ENCODE measurements at places on chromosomes 3 and 15. TPM values are rescaled to one million over a fixed set of nuclear protein-coding genes. Genes with fewer than 3 reads are reported as not detected.

DNA sequence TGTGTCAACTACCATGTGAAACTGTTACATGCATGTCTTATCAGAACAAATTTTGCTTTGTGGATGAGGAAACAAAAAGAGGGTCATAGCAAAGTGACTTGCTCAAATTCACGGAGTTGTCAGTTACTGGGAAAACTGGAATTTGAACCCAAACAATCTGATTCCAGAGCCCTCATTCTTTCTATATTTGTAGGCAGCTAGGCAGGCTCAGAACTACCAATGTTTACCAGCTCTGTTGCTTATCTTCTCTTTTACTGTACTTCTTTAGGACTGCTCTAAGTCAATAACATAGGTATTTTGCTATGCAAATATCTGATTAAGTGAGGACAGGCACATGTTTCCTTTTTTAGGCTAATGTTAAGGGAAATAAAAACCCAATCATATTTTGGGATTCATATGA, 450.5 kb downstream of the ZPLD1 start:
- H3K27me3 ChIP-seq: no peaks in the 10 kb centered on the region
- H3K27ac ChIP-seq: no peak overlapping the region
- no peak overlapping the region for H3K4me3 ChIP-seq
- H3K36me3 ChIP-seq: no peaks in the 10 kb centered on the region
- no peak for DNase-seq

The POC1A gene
- total RNA-seq: 0.26 TPM

The GNAT1 gene
- total RNA-seq: not detected

DNA sequence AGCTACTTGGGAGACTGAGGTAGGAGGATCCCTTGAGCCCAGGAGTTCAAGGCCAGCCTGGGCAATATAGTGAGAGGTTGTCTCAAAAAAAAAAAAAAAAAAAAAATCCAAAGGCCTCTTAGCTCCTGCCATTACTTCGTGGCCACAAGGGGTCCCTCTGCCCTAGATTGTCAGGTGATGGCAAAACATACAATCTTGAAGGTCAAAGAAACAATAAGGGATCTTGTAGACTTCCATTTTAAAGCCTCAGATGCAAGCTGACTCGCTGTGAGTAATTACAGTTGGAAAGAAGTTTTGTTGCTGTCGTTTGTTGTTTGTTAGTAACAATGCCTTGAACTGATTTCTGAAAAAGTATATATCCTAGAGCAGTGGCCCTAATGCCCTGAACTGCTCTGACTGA, 55.9 kb upstream of the PLCL2 start:
- peaks cover 4% of the 10 kb centered on the region for H3K4me1 ChIP-seq
- no peaks in the 10 kb centered on the region for H3K36me3 ChIP-seq
- H3K4me3 ChIP-seq: no peak overlapping the region
- no peak overlapping the region for H3K27ac ChIP-seq

DNA sequence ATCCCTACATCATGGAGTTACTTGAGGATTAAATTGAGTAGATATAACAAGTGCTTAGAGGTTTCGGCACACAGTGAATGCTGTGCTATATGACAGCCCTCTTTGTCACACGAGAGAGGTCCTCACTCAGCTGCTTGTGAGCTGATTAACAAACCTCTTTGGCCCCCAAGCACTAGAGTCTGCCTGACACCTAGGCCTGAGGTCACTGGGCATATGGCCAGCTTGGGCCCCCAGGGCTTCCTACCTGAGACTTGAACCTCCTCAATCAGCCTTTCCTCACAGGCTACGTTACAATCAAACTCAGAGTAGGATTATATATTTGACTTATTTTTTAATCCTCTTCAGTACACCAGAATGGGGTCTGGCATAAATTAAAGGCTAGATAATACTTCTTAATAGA, 88.8 kb downstream of the WDR72 start:
- H3K36me3 ChIP-seq: no peaks in the 10 kb centered on the region
- H3K4me1 ChIP-seq: no peaks in the 10 kb centered on the region
- no peak overlapping the region for H3K4me3 ChIP-seq
- H3K27ac ChIP-seq: no peak overlapping the region
- DNase-seq: no peak
- H3K27me3 ChIP-seq: no peaks in the 10 kb centered on the region

- H3K4me1 ChIP-seq: peaks cover 10% of the 10 kb centered on the region
- no peak overlapping the region for H3K27ac ChIP-seq
- H3K27me3 ChIP-seq: no peaks in the 10 kb centered on the region
- H3K36me3 ChIP-seq: no peaks in the 10 kb centered on the region
Measured at GRCh38 chr3:22371607-22372291, 620.7 kb upstream of the ZNF385D start.

GRCh38 chr3:123693584-123694190, 108.8 kb upstream of the HACD2 start:
- H3K27me3 ChIP-seq: no peaks in the 10 kb centered on the region
- H3K27ac ChIP-seq: no peak overlapping the region
- H3K36me3 ChIP-seq: no peaks in the 10 kb centered on the region
- no peak for DNase-seq
- H3K4me3 ChIP-seq: no peak overlapping the region

- H3K4me3 ChIP-seq: no peak overlapping the region
- H3K27ac ChIP-seq: peak overlapping the region; percentile 65
- no peaks in the 10 kb centered on the region for H3K27me3 ChIP-seq
- H3K4me1 ChIP-seq: peaks cover 26% of the 10 kb centered on the region
Measured at GRCh38 chr3:168864107-168865021, 768.6 kb upstream of the GOLIM4 start.

DNA sequence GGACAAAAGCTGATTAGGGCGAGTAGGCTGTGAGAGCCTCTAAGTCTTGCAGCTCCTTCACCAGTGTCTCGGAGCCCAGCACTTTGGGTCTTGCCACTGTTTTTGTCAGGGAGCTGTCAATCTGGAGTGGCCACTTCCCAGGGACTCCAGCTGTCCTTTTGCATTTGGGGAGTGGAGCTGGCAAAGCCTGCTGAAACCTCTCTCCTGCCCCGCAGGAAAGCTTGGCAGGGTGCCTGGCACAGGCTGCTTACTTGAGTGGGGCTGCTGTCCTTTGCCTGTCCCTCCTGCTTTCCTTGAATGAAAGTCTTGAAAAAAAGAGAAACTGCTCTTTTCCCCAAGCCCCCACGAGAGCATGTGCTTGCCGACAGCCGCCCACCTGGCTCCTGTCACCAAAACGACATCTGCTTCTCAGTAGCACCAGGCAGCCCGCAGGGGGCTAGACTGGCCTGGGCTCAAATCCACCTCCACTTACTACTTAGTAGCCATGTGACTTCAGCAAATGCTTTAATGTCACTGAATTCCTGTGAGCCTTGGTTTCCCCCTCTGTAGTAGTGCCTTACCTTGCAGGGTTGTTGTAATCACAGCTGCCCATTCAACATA, 13.7 kb downstream of the USP13 start:
- H3K36me3 ChIP-seq: no peaks in the 10 kb centered on the region
- H3K27ac ChIP-seq: no peak overlapping the region
- no peaks in the 10 kb centered on the region for H3K27me3 ChIP-seq

DNA sequence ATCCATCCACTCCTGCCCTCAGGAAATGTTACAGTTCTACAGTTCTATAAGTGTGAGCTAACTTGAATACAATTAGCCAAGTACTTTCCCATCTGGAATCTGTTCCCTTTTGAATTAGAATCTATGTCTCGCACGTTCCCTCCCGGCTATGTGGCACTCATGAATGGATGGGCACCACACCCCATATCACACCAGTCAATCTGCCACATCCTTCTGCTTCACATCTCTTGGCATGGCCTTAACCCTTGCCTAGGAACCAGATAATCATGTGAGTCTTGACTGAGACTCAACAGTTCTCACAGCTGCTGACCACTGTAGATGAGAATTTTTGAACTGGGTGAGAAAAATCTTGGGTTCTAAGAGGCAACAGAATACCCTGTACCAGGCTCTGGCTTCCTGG, 180.2 kb downstream of the TNIK start:
- no peak overlapping the region for H3K4me3 ChIP-seq
- H3K27me3 ChIP-seq: no peaks in the 10 kb centered on the region
- H3K36me3 ChIP-seq: no peaks in the 10 kb centered on the region
- no peaks in the 10 kb centered on the region for H3K4me1 ChIP-seq

DNA sequence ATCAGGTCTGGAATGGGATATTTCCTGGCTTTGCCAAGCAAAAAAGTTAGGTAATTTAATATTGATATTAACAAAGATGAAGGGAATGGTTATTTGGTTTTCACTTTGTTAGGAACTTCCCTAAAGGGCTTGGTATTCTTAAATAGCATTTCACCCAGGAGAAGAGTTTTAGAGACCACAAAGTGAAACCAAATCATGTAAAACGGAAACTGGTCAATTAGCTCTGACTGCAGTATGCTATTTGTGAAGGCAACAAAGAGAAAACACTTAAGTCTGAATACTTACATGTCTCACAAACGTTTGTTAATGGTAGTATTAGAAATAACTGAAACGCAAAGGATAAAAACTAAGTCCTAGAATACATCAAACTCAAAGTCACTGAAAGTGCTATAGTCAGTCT, 32.4 kb upstream of the SETMAR start:
- no peaks in the 10 kb centered on the region for H3K27me3 ChIP-seq
- H3K4me3 ChIP-seq: no peak overlapping the region
- DNase-seq: no peak
- H3K4me1 ChIP-seq: no peaks in the 10 kb centered on the region
- H3K27ac ChIP-seq: no peak overlapping the region

DNA sequence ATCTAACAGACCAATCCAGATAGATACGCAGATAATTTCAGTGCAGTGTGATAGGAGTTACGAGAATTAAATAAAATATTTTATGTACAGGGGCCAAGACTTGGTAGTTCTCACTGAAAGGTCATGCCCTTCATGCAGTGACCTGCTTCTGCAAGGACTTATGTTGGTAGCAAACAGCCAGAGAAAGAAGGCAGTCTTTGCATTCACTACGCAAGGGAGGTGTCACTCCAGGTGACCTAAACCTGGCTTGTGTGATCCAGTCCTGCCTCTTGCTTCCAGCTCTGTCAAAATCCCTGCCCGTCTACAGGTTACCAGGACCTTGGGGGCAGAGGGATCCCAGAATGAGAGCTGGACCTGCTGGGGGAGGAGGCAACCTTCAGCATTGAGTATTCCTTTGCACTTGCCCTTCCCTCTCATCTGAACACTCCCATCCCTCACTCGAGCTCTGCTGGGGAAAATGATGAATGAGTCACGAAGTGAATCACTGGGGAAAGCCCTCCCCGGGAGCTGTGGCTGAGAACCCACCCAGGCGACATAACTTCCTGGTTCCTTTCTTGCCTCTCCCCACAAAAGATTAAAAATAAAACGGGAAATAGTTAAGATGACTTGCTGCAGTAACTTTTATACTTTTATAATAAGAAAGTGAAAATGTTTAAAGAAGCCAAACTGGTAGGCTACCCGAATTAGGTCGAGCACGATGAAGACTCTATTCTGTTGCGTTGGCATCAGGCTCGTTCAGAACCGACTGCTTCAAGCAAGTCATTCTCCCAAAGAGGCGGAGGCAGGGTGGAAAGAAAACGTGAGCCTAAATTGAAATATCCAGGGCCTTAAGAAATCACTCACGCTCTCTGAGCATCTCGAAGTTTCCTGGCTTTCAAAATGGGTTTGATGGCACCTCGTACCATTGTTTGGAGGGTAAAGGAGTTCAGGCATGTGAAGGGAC, 216.1 kb downstream of the SLCO3A1 start:
- H3K4me3 ChIP-seq: no peak overlapping the region
- H3K36me3 ChIP-seq: no peaks in the 10 kb centered on the region
- peak overlapping the region; percentile 57 for H3K27ac ChIP-seq
- H3K4me1 ChIP-seq: peaks cover 5% of the 10 kb centered on the region
- no peak for DNase-seq

DNA sequence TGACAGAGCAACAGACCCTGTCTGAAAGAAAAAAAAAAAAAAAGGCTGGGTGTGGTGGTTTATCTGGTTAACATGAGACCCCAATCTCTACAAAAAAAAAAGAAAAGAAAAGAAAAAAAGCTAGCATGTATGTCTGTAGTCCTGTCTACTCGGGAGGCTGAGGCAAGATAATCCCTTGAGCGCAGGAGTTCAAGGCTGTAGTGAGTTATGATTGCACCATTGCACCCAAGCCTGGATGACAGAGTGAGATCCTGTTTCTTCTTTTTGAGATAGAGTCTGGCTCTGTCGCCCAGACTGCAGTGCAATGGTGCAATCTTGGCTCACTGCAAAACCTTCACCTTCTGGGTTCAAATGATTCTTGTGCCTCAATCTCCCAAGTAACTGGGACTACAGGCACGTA, 8.4 kb upstream of the DHX30 start:
- no peaks in the 10 kb centered on the region for H3K4me1 ChIP-seq
- H3K27me3 ChIP-seq: no peaks in the 10 kb centered on the region
- H3K36me3 ChIP-seq: no peaks in the 10 kb centered on the region
- no peak for DNase-seq
- no peak overlapping the region for H3K4me3 ChIP-seq
- H3K27ac ChIP-seq: no peak overlapping the region

GRCh38 chr3:194871143-194871863, 185.6 kb downstream of the FAM43A start:
- peaks cover 35% of the 10 kb centered on the region for H3K4me1 ChIP-seq
- no peaks in the 10 kb centered on the region for H3K27me3 ChIP-seq
- H3K27ac ChIP-seq: peak overlapping the region; percentile 61

DNA sequence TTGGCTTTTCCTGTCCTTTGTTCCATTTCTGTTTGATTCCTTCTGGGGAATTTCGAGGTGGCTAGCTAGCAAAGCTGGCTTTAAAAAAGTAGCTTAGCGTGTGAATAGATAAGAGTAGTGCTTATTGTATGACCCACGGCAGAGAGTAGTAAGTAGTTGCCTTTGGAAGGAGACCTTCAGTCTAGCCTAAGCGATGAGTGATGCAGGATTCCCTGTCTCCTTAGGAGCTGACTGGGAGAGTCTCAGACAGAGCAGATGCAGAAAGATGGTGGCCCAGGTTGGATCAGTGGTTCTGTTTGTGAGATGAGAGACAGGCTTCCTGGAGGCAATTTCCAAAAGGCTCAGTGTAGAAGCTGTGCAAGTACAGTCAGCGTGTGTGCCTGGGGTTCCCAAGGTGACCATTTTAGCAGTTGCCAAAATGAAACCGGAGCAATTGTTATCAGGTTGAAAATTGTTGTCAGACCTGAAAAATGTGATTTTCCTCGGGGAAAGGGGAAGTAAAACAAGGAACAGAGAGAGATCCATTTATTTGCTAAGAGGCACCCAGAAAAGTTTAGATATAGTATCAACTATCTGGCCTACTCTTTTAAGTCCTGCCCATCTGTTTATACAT, 681 bp upstream of the IL5RA start:
- no peaks in the 10 kb centered on the region for H3K27me3 ChIP-seq
- no peak for DNase-seq
- no peak overlapping the region for H3K27ac ChIP-seq
- H3K4me3 ChIP-seq: no peak overlapping the region
- H3K36me3 ChIP-seq: no peaks in the 10 kb centered on the region
- H3K4me1 ChIP-seq: no peaks in the 10 kb centered on the region

- no peak overlapping the region for H3K27ac ChIP-seq
- no peaks in the 10 kb centered on the region for H3K27me3 ChIP-seq
- H3K4me3 ChIP-seq: no peak overlapping the region
- no peaks in the 10 kb centered on the region for H3K4me1 ChIP-seq
Measured at GRCh38 chr3:53457068-53457467, 37.3 kb upstream of the CACNA1D start.

DNA sequence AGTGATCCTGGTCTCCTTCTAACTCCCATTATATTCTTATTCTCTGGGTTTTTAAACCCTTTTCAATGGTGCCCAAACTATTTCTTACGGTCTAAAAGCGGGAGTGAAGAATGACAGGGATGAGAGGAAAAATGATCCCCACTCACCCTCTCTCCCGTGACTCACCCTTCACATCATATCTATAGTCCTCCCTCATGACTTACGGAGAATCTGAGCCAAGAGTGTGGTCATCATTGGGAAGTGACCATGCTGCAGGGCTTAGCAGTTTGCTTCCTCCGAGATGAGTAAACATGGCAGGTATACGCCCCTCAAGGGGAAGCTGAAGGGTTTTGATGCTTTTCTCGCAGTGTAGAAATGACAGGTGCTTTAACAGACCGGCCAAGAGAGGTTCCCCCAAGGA, 274.0 kb downstream of the RYR3 start:
- H3K36me3 ChIP-seq: no peaks in the 10 kb centered on the region
- H3K27ac ChIP-seq: no peak overlapping the region
- DNase-seq: no peak

Data from body of pancreas (tissue), 4 donors.